ENCODE measurements at places on chromosomes 12 and 14. TPM values are rescaled to one million over a fixed set of nuclear protein-coding genes. Genes with fewer than 3 reads are reported as not detected.

GABARAPL1 gene
- 11.9 TPM for total RNA-seq

KRT78 gene
- not detected for total RNA-seq

P2RX7 gene
- 6.8 TPM for total RNA-seq

DNA sequence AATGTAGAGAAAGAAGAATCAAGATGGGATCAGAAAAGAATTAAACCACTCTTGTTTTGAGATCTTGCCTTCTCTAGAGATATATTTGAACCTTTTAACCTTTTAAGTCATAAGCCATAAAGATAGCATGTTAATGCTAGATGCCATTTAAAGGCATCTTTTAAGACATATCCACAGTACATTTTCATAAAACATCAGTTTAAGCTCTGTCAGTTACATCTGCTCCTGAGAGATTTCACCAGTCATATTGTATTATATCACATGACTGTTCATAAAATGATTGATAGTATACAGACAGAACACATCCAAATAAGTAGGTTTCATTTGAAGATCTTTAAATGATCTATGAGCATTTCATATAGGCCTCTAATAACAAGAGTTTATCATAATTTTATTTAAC is 1238.5 kb downstream of the SLC16A7 start:
- DNase-seq = no peak

DNA sequence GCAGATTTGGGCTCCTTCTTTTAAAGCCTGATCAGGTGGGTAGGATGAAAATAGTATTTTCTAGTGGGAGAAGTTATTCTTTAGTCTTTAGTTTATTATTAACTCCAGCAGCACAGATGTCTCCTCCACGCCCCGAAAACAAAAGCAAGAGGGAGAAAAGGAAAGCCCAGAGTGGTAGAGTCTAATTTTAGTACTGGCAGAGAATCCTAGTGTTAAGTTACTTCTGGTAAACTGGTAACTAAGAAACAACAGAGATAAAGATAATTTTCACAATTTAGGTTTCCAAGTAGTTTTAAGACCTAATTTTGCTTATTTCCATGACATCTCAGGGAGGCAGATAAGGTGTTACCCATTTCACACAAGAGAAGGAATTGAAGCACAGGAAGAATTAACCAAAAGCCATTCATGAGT is 16.3 kb downstream of the ATP5MC2 start:
- no peak for DNase-seq

- DNase-seq = no peak
These were observed 30.6 kb downstream of the SCAF11 start for GRCh38 chr12:45959728-45960127.

DNA sequence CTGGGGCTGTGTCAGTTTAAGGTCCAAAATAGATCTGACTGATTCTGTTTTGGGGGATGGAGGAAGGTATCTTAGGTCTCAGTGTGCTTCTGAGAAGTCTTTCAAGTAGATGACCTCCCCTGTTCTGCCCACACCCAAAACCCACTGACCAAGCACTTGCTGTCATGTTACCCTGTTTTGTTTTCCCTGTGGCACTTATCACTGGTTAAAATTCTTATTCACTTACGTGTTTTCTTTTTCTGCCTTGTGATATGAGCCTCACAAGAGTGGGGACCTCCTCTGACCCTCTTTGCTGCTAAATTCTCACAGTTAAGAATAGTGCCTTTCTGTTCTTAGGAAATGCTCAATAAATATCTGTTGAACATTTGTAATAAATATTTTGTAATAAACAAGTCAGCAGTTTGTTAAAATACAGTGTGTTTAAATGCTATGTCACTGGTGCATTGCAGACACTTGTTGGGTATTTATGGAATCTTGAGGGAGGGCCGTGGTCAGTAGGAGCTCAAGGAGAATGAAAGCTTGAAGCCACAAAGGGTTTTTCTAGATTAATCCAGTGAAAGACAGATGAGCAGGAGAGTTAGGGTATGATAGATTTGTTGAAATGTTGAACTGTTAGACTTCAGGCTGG is 20.9 kb downstream of the PLEKHA5 start:
- DNase-seq = no peak

GRCh38 chr12:14247166-14247565 is 118.3 kb upstream of the ATF7IP start:
- DNase-seq = no peak

- no peak for DNase-seq
These were observed 15.8 kb upstream of the DTX1 start for GRCh38 chr12:113040722-113041171.

DNA sequence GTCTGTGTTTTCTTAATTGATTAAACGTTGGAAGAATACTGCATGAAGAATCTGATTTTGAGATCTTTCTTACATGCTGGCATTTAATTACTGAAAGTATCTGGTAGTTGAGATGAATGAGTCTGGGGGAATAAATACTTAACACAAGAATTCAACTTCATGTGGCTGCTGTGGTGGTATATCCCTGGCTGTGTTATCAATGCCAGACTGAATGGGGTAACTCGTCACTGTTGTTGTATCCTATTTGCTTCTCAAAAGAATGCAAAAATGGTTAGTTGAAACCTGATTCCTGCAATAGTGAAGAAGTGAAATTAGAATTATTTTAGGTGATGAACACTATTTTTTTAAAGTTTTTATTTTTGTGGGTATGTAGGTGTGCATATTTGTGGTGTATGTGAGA is 72.5 kb downstream of the HMGA2 start:
- no peak for DNase-seq

DNA sequence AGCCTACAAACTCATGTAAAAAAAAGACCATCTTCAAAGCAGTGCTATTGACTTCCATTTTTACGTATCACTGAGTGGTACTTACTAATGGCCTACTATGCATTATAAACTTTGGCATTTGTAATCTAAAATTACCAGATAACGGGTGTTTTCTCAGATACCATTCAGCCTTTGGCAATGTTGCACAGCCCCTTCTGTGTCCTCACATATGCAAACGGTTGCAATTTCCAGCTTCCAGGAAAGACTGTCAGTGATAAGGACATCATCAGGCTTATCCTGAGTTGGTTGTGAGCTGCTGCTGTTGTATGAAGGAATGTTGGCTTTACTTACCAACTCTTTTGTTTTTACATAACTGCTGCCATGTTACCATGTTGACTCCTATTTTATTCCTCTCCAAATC is 1.6 kb upstream of the SLC6A13 start:
- DNase-seq = no peak

DNA sequence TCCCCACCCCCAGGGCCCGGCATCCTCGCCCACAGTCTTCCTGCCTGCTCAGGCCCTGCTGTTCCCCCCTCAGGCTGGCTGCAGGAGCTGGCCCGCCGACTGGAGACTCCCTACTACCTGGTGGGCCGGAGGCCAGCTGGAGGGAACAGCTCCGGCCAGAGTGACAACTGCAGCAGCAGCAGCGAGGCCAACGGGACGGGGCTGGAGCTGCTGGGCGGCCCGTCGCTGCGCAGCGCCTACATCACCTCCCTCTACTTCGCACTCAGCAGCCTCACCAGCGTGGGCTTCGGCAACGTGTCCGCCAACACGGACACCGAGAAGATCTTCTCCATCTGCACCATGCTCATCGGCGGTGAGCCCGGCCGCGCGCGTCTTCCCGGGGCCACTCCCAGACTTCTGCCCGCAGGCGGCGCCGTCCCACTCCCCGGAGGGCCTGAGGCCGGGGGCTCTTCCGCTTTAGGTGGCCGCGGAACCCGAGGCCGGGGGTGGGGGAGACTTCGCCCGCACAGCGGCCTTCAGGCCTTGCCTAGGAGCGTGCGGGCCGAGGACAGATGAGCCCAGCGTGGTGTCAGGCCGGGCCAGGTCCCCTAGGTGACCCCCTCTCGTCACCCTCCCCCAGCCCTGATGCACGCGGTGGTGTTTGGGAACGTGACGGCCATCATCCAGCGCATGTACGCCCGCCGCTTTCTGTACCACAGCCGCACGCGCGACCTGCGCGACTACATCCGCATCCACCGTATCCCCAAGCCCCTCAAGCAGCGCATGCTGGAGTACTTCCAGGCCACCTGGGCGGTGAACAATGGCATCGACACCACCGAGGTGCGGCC is 10.2 kb downstream of the KCNH3 start:
- peak; percentile 63 for DNase-seq

DNA sequence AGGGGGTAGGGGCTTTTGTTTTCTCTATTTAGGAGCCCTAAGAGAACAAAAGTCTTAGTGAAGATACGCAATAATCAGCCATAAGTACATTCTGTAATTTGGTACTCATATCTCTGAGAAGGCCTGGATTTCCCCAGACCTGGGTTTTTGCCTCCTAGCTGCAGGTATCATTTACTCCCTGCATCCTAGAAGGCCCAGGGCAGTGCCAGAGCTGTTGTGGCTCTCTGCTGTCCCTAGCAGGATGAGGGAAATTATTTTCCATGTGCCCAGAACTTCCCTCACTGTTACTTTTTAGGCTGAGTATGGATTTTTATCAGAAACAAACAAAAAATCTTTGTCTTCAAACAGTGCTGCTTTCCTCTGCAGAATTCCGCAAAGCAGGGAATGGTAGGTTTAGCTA is 192.5 kb upstream of the SYT1 start:
- no peak for DNase-seq

DNA sequence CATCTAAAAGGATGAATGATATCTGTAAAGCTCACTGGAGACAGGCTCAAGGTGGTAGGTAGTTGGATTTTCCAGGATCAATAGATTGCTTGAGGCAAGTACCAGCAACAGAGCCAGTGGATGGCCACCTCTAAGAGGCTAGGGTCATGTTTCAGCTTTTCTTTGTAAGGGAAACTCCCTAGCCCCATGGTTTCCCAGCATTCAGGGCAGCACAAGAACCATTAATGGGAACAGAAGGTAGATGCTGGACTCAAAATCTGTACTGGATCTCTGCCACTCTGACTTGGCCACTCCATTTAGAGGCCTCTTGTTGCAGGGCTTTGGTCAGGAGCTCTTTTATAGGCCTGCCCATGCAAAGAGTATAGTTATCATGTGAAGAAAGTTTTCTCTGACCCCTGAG is 76.1 kb upstream of the DYRK2 start:
- DNase-seq = no peak

- no peak for DNase-seq
These were observed 12.9 kb downstream of the RIOX1 start for GRCh38 chr14:73503648-73504047.

- DNase-seq = no peak
These were observed 1.7 kb downstream of the AJUBA start for GRCh38 chr14:22980672-22981089.

GRCh38 chr14:100554082-100554677 is 33.0 kb downstream of the BEGAIN start:
- DNase-seq = no peak

- DNase-seq = no peak
These were observed 21.1 kb upstream of the CERS5 start for GRCh38 chr12:50188241-50188781.

Measured in B cell (primary cell).